Tongue (tissue), 3 donors: ENCODE measurements at places on chromosomes 6 and 20.
A peak's percentile ranks its signal among the peaks of the same experiment; 100 is the strongest.

DNA sequence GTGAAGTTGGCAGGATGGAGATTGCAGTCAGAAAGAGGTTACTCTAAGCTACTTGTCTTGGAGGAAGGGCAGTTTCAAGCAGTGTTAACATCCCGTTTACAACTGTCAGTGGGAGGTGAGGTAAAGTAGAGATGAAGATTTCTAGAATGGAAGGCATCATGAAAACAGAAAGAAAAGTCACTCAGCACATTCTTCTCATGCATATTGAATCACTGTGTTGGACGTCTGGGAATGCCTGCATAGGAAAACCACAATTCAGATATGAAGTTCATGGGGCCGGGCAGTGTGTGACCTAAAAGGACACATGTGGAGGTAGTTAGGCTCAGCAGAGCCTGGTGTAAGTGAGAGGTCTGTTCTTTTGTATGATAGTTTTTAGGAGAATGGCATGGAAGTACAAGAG is 73.5 kb upstream of the LAMP5 start:
- no peak for DNase-seq

DNA sequence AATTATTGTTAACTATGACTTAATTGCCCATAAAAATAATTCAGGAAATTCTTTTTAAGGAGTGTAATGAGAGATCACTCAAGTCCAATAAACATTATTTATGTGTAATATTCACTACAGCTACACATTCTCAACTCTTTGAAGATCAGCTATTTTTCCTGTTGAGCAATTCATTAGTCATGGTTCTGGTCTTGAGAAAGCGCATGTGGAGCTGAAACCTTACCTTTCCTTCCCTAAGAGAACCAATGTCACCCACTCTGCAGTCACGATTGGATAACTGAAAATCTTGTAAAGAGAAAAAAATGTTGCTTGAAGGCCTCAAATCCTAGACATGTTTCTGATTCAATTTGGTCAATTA is 736.9 kb upstream of the MARCKS start:
- DNase-seq: no peak

DNA sequence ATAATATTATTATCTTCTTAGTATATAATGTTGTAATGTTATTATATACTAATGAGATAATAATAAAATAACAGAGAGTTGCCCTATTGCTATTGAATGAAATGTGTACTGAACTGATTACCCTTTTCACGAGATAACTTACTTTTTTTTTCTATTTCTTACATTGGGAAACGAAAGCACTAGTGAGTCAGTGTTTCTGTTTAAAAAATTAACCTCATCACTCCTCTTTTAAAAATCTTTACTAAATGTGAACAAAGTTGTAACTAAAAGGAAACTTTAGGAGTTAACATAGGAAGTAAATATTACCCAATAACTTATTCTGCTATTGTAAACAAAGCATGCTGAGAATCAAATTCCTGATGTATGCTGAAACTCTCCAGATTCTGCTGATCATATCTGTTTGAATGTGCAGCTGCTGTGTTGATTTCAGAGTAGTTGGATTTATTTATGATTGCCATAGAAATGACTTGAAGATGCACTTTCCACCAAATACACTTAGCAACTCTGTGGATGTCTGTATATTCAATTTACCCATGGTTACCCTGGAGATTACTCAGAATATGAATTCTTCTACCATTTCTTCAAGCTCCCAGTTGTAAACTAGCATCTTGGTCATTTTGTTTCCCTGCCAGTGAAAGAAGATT is 523.4 kb downstream of the TENT5A start:
- peak; percentile 42 for DNase-seq

DNA sequence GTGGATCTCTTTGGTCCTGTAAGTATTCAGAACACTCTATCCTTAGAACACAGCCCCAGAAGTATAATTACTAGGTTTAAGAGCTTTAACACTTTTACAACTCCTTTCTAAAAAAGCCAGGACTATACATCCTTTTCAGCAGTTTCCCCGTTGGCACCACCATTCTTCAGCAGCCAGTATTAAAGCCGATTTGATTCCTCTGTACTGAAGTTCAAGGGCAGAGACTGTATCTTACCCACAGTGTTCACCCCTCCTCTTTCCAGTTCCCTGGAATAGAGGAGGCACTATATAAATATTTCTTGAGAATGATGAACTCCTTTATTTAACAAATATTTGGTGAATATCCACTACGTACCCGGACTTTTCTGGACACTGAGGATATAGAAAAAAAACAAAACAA is 15.9 kb downstream of the SEC63 start:
- DNase-seq: no peak

DNA sequence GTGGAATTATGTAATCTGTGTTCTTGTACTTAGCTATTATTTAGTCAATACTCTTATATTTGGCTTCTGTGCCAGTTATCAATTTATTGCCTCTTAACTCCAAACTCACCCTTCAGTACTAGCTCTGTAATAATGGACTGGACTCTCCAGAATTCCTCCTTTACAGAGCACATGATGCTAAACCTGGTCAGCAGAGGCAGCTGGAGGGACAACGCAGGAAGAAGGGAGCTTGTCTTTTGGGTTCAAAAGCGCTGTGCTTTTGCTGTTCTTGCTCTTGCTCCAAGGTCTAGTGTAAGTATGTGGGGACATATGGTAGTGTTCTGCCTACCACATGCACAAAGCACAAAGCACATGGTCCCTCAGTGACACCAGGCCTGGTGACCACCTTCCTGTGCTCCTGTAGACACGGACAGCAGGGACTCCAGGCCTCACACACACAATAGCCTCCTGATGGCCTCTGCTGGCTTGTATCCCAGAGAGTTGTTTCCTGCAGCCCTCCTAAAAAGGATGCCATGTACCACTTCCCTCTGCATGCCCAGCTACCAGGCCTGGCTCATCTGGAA is 46.1 kb downstream of the CHD6 start:
- DNase-seq: peak; percentile 15

GRCh38 chr6:11224252-11224965 is 8.1 kb downstream of the NEDD9 start:
- DNase-seq: no peak
